Heart left ventricle (tissue), 16 donors: ENCODE measurements at places on chromosomes 11 and 22. TPM values are rescaled to one million over a fixed set of nuclear protein-coding genes. Genes with fewer than 3 reads are reported as not detected.

MS4A4A gene
- 4.1 TPM for total RNA-seq

GRCh38 chr11:121048464-121049233 is 24.7 kb downstream of the TBCEL start:
- DNase-seq = no peak

SCYL1 gene
- 56.0 TPM for total RNA-seq

- no peak for DNase-seq
Measured at GRCh38 chr11:62295504-62295903, 3.4 kb downstream of the SCGB1D4 start.

CYP2D6 gene
- not detected for total RNA-seq

DNA sequence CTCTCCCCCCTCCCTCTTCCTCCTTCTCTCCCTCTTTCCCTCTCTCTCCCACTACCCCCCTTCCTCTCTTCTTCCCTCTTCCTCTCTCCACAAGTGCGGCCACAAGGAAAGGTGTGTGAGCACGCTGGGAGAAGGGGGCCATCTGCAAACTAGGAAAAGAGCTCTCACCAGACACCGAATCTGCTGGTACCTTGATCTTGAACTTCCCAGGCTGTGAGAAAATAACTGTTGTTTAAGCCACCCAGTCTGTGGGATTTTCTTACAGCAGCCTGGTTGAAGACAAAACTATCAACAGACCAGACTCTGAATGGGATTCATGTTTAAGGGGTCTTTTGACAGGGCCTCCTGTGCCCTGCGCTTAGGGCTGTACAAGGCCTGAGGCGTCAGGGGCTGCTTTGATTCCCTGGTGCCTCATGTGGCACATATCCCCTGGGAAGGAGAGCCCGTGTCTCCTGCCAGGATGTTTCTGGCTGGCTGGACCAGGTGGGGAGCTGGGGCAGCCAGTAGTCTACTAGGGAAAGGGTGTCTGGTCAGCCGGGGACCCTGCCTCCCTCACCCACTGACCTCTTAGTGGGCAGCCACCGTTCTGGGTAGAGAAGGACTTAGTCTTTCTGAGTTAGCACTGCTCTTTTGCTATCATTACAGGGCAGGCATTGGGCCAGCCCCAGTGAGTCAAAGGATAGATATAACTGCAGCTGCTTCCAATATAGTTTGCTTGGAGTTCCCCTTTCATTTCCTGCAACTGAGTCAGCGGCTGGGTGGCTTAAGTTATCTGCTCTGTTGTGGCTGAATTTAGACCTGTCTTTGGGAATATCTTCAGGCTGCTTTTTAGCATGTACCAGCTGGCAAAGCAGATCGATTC is 6.2 kb downstream of the PANX1 start:
- peak; percentile 86 for DNase-seq

DEUP1 gene
- total RNA-seq = not detected

DNA sequence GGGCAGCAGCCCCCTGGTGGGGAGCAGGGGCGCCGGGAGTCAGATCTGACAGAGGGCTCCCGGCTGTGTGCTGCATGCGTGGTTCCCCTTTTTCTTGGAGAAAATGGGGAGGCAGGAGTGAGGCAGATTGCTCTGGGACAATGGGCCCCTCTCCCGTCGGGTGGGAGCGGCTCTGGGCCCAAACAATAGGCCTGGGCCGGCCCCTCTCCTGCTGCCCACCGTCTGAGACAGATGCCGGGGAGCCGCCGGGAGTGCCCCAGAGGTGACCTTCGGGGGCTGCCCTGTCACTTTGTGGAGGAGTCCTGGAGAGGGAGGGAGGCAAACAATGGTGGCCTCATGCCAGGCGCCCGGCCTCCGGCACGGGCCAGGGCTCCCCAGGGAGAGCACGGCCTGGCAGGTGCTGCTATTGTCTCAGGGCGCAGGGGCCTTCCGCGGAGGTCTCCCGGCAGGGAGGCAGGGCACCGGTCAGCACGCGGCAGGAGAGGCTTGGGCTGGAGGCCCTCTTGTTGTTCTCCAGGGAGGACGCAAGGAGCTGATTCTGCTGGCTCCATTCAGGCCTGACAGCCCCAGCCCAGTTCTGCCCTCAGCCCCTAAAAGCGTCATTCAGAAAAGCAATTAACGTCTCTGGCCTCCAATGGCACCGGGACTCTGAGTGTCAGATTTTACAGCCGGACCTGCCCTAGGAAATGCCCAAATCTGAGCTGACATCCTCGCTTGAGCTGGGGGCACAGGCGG is 44.8 kb downstream of the SMIM38 start:
- DNase-seq = peak; percentile 76

BCO2 gene
- total RNA-seq = 107 TPM

- no peak for DNase-seq
Measured at GRCh38 chr11:17560281-17561110, 13.4 kb downstream of the OTOG start.

GLYAT gene
- total RNA-seq = not detected

- DNase-seq = no peak
Measured at GRCh38 chr11:78203184-78203583, 14.5 kb downstream of the USP35 start.

GRCh38 chr22:23180893-23181720 is 798 bp downstream of the BCR start:
- peak; percentile 29 for DNase-seq

MMP12 gene
- not detected for total RNA-seq

SLC35F2 gene
- total RNA-seq = 0.22 TPM

DNA sequence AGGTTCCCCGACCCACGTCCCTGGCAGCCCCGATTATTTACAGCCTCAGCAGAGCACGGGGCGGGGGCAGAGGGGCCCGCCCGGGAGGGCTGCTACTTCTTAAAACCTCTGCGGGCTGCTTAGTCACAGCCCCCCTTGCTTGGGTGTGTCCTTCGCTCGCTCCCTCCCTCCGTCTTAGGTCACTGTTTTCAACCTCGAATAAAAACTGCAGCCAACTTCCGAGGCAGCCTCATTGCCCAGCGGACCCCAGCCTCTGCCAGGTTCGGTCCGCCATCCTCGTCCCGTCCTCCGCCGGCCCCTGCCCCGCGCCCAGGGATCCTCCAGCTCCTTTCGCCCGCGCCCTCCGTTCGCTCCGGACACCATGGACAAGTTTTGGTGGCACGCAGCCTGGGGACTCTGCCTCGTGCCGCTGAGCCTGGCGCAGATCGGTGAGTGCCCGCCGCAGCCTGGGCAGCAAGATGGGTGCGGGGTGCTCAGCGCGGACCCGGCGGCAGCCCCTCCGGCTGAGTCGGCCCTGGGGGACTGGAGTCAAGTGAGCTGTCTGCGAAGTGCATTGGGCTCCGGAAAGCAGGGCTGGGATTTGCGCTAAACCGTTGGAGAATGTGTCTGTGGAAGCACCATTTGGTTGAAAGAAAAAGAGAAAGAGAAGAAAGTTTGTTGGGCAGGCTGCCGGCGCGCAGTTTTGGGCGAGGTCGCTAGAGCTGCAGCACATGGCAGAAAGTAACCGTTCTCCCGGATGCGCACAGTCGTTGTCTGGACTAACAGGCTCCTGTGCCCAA is at the start of gene CD44:
Gene CD44 (plus strand): TSS at position 229 of the 779 bp plus-strand sequence. CDS start 133 bp downstream, at position 362.
- DNase-seq = peak; percentile 65

GRCh38 chr11:5269715-5270147 is at the start of gene HBE1:
Gene HBE1, minus strand, starts transcription at chr11:5269945. Its CDS starts 55 bp downstream, at chr11:5269890.
- DNase-seq = no peak

DNA sequence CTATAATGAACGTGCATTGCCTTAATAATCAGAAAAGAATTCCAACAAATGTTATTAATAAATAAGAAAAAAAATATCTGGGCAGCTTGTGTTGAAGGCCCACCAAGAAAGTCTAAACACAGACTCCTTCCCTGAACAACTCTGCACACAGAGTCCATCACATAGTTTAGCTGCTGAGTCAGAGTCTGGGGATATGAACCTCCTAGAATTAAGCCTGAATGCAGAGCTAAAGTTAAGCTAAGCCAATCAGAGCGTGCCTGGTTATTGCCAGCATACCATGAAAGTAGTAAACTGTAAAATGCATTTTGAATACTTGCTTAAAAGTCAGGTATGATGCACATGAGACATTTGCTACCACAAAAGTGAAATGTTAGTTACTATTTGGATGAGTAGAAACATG is 25.6 kb upstream of the TENM4 start:
- no peak for DNase-seq

DNA sequence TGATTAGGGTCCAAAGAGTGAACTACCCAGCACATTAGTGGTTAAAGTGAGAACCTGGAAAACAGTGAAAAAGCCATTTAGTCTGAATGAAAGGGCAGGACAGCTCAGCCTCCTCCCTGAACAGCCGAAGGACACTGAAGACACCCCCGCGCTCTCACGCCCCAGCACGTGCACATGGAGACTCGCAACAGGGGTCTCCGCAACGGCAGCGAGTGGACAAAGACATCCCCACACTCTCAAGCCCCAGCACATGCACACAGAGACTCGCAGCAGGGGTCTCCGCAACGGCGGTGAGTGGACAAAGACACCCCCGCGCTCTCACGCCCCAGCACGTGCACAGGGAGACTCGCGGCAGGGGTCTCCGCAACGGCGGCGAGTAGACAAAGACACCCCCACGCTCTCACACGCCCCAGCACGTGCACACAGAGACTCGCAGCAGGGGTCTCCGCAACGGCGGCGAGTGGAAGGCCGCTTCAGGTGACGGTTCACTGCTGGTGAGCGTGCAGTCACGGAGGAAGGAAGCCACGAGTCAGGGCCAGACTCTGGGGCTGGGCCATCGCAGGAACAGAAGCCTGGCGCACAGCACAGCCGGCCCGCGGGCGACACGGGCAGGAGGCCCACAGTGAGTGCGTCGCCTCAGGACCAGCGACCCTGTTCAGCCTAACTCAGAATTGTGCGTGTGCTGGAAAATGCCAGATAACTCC is 43.6 kb downstream of the BRD1 start:
- no peak for DNase-seq

DNA sequence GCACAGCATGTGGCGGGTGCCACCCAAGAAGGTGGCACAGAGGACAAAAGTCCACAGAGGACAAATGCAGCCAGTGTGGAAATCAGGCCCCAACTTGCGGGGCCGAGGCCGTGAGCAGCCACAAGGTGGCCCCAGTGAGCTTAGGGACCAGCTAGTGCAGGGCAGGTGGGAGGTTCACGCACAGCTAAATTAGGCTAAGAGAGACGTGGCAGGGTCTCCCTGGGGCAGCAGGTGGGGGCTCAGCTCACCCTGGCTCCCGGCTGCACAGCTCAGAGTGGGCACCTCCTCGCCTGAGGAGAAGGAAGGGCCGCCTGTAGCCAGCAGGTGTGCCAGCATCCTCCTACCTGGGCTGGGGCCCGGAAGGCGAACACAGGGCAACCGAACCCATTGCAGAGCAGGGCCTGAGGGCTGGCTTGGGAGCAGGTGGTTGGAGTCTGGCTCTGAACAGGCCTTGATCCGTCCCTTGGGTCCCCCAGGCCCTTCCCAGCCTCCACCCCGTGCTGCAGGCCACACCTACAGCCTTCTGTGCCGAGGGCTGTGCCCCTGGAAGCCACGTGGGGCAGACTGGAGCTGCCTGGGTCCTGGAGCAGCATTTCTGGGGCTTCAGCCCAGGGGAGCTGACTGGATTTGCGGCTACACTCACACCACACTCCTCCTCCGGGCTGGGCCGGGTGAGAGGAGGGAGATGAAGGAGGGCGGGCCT is 26.1 kb upstream of the CELSR1 start:
- DNase-seq = peak; percentile 76

DNA sequence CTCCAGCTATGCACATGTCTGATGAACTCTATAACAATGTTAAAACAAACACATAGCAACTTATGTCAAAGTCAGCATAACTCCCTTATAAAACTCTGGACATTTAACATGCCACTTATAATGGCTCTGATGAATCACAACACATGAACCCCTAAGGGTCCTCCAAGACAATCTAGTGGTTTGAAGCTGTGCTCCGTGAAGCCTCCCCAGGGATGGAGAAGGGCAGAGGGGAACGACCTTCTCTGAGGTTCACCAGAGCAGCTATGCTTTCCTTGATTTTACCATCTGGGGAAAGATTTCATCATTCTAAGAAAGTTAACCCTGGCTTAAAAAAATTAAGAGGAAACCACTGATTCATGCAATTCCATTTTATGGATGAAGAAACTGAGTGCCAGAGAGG is 84.4 kb downstream of the MPPED2 start:
- DNase-seq = peak; percentile 45

- no peak for DNase-seq
Measured at GRCh38 chr22:38614332-38615063, 41.7 kb downstream of the FAM227A start.

TMEM191B gene
- total RNA-seq = 1.2 TPM

C11orf97 gene
- total RNA-seq = not detected

KRTAP5-10 gene
- not detected for total RNA-seq

OR6A2 gene
- not detected for total RNA-seq

SEC14L6 gene
- total RNA-seq = not detected

DNA sequence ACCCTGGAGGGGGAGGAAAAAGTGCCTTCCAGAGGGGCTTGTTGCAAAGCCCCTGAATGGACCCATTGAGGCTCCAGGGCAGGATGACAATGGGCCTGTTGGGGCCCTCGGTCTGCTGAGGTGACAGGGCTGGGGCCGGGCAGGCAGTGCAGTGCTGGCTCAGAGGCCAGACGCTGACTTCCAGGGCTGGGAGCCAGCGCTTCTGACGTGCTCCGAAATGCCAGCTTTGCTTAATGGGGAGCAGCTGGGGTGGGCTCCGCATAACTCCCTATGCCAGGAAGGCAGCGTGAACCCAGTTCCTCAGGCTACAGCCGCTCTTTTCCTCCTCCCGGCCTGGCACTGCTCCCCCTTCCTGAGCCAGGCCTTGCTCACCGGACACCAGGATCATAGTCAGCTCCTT is 17.7 kb downstream of the NAV2 start:
- DNase-seq = no peak

CARD16 gene
- 27.9 TPM for total RNA-seq

- no peak for DNase-seq
Measured at GRCh38 chr11:37402663-37403062, 804.6 kb upstream of the RAG2 start.
